ENCODE measurements at places on chromosomes 16 and 17. TPM values are rescaled to one million over a fixed set of nuclear protein-coding genes. Genes with fewer than 3 reads are reported as not detected.

GRCh38 chr17:79071161-79071740 is 3.4 kb upstream of the ENGASE start:
- DNase-seq = no peak

DNA sequence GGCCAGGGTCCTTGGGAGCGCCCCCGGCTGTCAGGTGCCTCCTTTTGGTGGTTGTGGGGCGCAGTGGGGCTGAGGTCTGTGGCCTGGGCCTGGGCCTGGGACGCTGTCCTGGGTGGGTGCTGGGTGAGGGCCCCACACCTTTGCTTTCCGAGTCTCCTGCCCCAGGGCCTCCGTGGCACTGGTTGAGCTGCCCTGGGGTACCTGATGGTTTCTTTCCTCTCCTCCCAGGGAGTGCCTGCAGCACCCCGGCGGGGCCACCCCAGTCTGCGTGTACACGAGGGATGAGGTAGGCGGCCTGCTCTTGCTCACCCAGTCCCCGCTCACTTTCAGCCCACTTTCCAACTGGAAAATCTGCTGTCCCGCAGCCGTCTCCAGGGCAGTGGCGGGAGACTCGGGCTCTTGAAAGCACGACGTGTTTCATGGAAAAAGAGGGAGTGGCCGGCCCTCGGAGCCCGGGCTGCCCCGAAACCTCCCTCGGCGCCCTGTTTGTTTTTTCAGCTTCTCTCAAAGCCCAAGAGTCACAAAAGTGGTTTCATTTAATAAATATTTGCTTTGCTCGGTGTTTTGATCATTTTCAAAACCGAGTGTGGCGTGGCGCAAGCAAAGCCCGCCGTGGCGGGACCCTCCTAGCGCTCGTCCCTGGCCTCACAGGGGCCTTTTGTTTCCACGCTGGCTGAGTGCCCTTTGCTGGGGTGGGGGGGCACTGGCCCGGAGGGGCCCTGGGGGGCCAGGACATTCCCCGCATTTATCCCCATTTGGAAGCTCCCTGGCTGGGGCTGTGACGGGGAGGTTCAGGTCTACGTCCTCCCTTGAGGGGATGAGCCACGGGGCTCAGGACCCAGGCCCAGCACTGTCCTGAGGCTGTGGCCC is 17.4 kb downstream of the ASPSCR1 start:
- DNase-seq = no peak

GRCh38 chr17:28944862-28945741 is 6.2 kb downstream of the PHF12 start:
- no peak for DNase-seq

Gene CLEC18C
- not detected for polyA plus RNA-seq

Gene KRT31
- polyA plus RNA-seq = not detected
